NCI-H1092 (cell line): ENCODE measurements at places on chromosomes 5 and 9.

GRCh38 chr5:150746-151145 lies 40.5 kb upstream of the LRRC14B start:
- DNase-seq, result no peak

- DNase-seq, result peak; percentile 22
Measured at GRCh38 chr5:177310757-177311391, 824 bp downstream of the MXD3 start.

DNA sequence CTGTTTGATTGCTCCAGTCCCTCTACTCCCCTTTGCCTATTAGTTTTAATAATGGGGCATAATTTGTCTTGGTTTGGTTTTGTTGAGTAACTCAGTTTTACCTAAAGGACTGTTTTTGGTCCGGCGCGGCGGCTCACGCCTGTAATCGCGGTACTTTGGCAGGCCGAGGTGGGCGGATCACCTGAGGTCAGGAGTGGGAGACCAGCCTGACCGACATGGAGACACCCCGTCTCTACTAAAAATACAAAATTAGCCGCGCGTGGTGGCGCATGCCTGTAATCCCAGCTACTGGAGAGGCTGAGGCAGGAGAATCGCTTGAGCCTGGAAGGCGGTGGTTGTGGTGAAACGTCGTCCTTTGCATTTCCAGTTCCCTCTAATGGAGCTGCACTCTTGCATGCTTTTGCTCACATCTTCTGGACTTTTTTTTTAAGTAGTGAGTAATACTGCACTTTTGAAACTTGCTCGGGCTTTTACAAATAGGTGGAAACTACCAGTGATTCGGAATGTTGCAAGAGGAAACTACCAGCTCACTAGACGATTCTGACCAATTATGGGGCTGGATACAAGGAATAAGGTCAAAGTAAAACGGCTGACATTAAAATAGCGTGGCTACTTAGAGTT lies 721 bp upstream of the MAML1 start:
- DNase-seq, result no peak

GRCh38 chr9:127491516-127491915 lies 40.2 kb downstream of the LRSAM1 start:
- no peak for DNase-seq

GRCh38 chr9:90459321-90459720 lies 183.3 kb downstream of the DIRAS2 start:
- no peak for DNase-seq

DNA sequence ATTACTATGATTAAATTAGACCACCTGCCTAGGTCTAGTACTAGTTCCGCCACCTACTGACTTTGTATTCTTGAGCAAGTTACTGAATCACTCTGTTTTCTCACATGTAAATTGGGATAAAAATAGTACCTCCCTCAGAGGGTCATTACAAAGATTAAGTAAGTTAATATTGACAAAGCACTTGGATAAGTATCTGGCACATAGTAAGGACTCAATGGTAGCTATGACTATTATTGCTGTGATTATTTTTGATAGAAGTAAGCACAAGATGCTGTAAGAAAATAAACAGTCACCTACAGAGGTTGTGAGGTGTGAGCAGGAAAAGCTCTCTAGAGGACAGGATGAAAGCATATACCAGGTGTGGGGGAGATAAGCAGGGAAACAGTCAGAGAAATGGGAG lies 173.1 kb upstream of the PAPPA start:
- DNase-seq, result no peak

DNA sequence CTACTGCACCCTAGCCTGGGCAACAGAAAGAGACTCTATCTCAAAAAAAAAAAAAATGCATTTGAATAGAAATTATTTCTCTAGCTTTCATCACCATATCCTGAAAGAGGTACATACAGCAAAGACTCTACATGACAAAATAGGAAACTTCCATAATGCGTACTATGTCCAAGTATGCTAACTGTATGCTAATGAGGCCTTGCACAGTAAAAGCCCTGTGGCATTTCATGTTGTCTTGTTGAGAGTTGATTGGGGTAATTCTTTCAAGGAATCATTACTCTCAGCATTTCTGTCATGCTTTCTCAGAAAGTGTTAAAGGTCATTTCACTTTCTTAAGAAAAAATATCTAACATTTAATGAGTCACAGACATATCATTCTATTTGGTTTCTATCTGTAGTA lies 393.4 kb downstream of the CTNND2 start:
- DNase-seq, result no peak

- no peak for DNase-seq
Measured at GRCh38 chr5:6371079-6371810, 7.1 kb downstream of the MED10 start.

GRCh38 chr5:86880344-86880743 lies 262.6 kb downstream of the COX7C start:
- DNase-seq, result no peak

- DNase-seq, result no peak
Measured at GRCh38 chr9:92518199-92518598, 17.6 kb downstream of the ECM2 start.

GRCh38 chr9:15374310-15374709 lies 48.4 kb upstream of the SNAPC3 start:
- DNase-seq, result no peak

DNA sequence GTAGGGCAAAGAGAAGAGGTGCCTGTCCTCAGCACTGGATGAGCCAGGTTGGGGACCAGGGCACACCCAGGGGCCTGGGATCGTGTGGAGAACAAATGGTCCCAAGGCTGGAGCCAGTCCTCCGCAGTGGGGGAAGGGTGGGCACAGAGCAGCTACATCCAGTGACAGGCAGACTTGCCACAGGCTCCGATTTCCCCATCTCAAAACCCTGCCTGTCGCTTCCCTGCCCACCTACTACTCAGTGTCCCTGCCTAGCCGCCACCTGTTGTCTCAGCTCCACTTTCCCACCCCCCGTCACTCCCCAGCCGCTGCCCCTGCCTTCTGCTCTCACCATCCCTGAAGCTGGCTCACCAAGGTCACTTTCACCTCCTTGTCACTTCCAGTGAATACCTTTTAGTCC lies 13.9 kb upstream of the ENHO start:
- DNase-seq, result no peak

DNA sequence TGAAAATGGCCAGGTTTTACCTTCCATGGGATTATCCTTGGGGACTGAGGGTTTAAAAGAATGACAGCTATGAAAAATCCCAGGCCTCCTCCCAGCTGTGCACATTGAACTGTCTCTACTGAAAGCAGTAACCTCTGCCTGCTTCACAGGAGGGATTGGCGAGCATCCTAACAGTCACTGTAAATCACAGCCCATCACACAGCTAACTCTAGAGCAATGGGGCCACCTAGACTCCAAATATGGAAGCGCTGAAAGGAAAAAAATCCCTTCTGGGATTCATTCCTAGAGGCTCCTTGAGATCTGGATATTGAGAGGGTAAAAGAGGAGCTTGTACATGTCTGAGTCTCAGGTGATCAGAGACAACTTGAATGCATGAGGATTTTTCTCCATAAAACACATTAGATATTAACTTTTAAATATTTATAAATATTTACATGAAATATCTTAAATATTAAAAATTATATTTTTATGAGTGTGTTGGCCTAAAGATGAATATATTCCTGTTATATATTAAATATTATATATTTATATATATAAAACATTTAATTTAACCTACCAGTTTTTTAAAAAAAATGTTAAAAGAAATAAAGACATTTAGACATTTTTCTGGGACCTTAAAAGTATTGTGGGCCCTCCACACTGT lies 133.8 kb upstream of the SLC24A2 start:
- DNase-seq, result peak; percentile 79

DNA sequence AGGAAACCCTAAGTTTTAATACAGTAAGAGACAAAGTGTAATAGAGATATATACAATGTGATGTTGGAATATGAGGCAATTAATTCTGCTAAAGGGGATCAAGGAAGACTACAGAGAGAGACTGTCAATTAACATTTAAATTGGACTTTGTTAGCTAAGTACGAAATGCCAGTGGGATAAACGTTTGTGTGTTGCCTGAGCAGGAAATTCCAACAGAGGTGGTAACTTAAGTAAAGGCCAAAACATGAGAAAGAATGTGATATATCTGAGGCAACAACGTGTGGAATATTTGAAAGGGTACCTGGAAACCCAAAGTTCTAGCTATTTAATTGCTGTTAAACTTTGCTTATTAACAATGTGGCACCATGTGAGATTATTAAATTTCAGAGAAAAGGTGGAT lies 1666.9 kb upstream of the WWC1 start:
- no peak for DNase-seq

DNA sequence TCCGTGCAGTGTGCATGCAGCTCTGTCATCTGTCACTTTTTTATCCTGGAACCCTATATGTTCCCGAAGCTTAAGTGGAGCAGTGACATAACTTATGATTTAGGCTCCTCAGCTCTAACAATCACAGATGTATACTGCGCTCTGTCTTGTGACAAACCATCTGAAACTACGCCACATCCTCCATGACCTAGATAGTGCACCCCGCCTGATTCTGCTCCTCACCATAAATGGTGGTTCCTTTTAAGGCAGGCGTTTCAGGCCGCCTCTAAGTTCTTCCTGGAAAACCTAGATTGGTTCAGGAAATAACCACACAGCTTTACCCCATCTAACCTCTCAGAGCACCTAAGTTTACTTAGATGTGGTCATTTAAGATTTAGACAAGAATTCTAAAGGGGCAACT lies 372.0 kb downstream of the CDH10 start:
- no peak for DNase-seq

DNA sequence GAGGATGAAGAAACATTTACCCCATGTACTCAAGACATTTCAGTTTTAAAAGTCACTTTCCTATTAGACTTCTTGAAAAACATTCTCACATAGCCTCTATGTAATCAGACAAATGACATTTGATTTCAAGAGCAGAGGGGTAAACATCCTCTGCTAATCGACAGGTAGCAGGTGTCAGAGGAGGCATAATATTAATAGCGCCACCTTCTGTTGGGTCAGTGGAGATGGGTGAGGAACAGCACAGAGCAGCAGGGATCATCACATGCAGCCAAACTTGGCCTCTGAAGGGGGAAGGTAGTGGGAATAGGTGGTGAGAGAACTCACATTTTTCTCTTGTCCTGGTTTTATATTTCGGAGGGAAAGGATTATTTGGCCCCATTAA lies 3.3 kb upstream of the LSM11 start:
- DNase-seq, result no peak

DNA sequence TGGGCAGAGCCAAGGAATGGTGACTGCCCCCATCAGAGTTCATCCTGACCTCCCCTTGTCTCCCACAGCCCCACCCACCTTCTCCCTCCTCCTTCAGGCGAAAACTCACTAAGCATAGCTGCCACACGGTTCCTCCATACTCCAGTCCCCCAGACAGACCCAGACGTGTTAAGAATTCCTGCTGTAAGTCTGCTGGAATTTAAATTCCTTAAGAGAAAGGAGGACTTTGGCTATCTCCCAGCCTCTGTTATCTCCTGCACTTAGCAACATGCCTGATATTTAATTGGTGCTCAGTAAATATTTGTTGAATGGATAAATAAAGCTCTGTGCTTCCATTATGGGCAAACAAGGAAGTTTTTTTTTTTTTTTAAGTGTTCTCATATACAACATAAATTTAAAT lies 213.7 kb downstream of the RFK start:
- DNase-seq, result no peak

DNA sequence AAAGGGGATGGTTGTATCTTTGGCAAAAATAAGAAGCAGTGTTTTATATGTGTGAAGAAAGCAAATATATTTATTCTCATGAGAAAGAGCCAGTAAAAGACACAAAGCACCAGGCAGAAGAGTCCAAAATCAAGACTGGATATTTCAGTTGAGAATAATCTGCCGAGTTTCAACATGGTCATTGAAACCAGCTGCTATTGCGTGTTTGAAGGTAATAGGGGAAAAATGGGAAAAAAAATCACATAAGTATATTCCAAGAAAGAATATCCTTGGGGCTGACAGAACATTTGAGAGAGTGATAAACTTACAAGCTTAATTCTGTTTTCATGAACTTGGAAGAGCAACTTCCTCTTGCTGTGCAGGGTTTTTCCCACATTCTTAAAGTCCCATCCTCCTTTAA lies 79.9 kb downstream of the ISOC1 start:
- no peak for DNase-seq

- peak; percentile 84 for DNase-seq
Measured at GRCh38 chr9:101311758-101312420, 72.9 kb downstream of the BAAT start.

GRCh38 chr5:58738336-58738735 lies 155.5 kb downstream of the RAB3C start:
- no peak for DNase-seq

- DNase-seq, result no peak
Measured at GRCh38 chr9:134889386-134890154, 9.0 kb downstream of the FCN2 start.

GRCh38 chr9:98148486-98148885 lies 29.5 kb upstream of the TRIM14 start:
- no peak for DNase-seq

GRCh38 chr5:68159224-68159951 lies 56.2 kb upstream of the PIK3R1 start:
- DNase-seq, result no peak

- no peak for DNase-seq
Measured at GRCh38 chr5:169242175-169242848, 58.6 kb downstream of the SLIT3 start.

- no peak for DNase-seq
Measured at GRCh38 chr9:96251451-96251850, 50.5 kb downstream of the HSD17B3 start.
